ENCODE measurements at places on chromosomes 16 and 17.
A peak's percentile ranks its signal among the peaks of the same experiment; 100 is the strongest.

- DNase-seq: no peak
Observed at GRCh38 chr17:32491371-32492263, 4.8 kb downstream of the CDK5R1 start.

DNA sequence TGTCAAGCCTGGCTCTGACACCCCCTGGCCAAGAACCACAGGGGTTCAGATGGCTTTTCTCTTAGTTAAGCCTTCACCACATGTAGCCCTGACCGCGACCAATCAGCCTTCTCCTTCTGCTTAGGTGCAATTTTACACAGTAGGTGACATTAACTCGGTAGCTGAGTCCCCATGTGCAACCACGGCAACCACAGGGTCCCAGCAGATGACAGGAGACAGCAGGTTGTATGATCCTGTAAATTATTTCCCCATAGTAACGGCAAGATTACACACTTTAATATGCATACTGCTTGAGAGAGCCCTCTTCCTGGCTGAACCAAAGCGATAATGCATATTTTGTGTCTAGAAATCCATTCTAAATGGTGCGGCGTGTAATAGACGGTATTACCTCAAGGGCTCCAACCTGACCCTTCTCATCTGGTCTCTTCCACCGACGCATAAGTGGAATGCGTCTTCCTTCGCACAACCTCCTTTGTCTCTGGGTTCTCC, 458.7 kb upstream of the ZFHX3 start:
- no peak for DNase-seq

- DNase-seq: no peak
Observed at GRCh38 chr17:17780922-17781590, 55.7 kb downstream of the SREBF1 start.

DNA sequence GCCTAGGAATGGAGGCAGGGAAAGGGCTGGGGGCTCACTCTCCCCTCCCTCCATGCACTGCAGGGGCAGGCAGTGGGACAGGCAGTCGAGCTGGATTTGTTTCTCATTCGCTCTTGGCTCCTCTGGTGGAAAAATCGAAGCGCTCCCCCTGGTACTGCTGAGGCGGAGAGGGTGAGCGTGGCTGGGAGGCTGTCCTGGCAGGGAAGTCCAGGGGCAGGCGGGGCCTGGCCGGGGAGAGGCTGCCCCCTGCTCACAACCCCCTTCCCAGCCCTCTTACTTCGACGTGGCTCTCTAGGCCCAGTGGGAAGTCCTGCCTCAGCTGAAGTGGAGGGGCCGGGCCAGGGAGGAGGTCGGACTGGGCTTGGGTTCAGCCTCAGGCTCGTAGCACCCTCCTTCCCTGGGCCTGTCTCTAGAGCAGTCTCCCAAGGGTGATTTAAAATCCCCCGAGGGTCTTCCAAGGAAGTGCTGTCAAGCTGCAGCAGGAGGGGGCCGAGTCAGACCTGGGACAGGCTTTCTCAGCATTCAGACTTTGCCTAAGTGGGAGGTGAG, 16.5 kb upstream of the TMEM92 start:
- DNase-seq: no peak

- DNase-seq: peak; percentile 3
Observed at GRCh38 chr17:63641692-63642448, 19.7 kb downstream of the MAP3K3 start.

GRCh38 chr17:13777003-13777402, 175.3 kb upstream of the HS3ST3A1 start:
- no peak for DNase-seq

GRCh38 chr16:85676466-85676865, 12.3 kb downstream of the GINS2 start:
- no peak for DNase-seq

- DNase-seq: peak; percentile 64
Observed at GRCh38 chr17:28950017-28950751, 1.1 kb downstream of the PHF12 start.

DNA sequence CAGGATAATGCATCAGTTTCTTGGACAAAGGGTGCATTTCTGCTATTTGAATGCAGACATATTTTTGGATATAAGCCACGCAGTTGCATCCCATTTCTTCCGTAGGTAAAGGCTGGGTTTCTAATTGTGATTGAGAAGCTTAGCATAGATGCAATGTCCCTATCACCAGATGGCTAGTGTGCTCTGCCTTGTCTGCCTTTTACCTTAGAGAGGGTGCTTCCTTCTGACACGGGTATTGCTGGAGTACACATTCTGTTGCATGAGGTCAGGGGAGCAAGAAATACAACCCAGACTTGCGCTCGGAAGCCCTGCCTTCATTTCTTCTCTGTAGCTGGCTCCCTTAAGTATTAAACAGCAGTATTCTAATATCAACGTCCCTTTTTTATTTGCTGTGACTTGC, 337.4 kb downstream of the WWOX start:
- DNase-seq: no peak

GRCh38 chr17:65042946-65043345, 13.6 kb downstream of the GNA13 start:
- DNase-seq: no peak

- no peak for DNase-seq
Observed at GRCh38 chr17:81338274-81339190, 43.4 kb upstream of the SLC38A10 start.

DNA sequence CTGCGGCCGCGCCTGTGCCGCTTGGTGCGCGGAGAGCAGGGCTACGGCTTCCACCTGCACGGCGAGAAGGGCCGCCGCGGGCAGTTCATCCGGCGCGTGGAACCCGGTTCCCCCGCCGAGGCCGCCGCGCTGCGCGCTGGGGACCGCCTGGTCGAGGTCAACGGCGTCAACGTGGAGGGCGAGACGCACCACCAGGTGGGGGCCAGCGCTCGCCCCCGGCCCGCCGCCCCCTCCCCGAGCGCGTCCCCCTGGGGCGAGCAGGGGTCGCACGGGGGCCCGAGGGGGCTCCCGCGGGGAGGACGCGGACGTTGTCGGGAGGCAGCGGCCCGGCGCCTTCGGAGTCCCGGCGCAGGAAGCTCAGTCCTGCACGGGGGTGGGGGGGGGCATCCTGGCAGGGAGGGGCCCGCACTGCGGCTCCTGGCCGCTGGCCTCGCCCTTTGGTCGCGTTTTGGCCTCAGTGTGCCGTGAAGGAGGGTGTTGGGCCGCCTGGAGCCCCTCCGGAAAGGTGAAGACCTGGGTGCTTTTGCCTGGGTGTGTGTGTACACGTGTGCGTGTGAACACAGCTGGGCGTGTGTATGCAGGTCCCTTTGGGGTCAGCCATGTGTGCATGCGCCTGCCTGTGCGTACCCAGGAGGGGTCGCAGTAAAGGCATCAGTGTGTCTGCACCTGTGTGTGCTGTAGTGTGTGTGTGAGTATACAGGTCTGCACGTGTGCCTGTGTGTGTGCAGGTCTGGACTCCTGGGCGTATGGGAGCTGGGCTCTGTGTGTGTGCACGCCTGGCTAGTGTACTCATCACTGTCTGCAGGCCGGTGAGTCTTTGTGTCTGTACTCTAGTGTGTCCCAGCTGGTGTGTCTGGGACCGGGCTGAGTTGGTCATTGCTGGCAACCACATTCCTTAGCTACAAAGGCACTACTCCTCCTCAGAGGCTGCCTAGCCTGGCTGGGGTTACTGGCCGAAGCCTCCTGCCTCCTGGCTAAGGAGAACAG, 615 bp downstream of the NHERF2 start:
- no peak for DNase-seq

- DNase-seq: peak; percentile 21
Observed at GRCh38 chr17:46264456-46265198, 30.3 kb upstream of the LRRC37A start.

DNA sequence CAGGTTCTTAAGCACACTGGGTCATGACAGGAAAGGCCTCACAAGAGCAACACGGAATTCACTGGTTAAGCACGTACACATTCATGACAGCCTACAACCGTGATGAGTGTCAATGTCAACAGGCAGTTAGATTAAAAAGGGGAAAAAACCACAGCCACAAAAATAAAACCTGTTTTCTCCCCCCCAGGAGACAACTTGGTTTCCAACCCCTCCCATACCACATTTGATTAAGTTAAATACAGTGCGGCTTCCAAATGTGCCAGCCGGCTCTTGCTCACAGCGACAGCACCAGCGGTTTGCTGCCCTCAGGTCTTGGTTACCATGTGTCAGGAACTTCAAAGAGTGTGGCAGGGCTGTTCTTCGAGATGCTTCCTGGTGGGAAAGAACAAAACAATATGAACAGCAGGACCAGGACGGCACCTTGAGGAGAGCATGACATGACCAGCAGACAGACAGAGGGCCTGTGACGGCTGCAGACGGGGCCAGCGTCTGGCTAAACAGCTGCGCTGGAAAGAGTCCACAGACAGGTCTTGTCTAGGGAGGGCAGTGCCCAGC, 193.6 kb downstream of the PARN start:
- DNase-seq: peak; percentile 3

DNA sequence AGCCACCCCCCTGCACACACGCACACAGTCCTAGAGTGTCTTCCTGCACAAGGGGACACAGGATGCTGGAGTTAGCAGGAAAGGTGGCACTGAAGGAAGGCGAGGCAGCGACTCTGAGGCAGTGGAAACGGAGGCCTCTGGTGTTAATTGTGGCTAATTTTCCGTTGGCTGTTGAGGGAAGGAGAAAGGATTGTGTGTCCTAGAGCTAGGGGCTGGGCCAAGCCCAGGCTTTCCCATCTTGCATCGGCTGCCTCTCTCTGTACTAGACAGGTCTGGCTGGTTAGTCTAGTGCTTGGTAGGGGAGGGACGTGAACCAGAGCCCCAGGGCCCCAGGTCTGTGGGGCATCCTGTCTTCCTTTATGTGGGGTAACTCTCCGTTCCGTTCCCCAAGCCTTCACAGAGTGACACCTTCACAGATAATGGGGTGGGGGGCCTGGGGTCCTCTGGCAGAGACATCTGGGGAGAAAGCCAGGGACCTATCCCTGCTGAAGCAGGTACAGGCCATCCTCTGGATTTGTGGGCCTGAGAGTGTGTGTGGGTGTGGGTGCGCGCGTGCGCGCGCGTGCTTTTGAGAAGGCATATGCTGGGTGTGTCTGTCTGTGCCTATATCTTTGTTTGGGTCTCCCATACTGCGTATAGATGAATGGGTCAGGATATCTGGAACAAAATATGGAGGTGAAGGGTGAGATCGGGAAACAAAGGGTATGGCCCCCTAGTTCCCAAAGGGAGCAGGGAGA, at the start of gene CHD3:
TSS of gene CHD3 (plus strand) at position 606 of the 737 bp plus-strand sequence. CDS start 212 bp downstream, outside the sequence.
- DNase-seq: peak; percentile 43
